Endodermal cell (in vitro differentiated cells): ENCODE measurements at places on chromosomes 6 and 20. TPM values are rescaled to one million over a fixed set of nuclear protein-coding genes. Genes with fewer than 3 reads are reported as not detected.

Gene TUBB2A
- 297 and 324 TPM in 2 replicates for total RNA-seq

Gene TRAPPC3L
- total RNA-seq: not detected in 3 replicates

Gene SYCP2
- 1.1 and 1.2 TPM in 2 replicates for total RNA-seq

GRCh38 chr6:2116496-2116895, 128.9 kb downstream of the GMDS start:
- no peak overlapping the region for H3K4me3 ChIP-seq
- no peaks in the 10 kb centered on the region for H3K27me3 ChIP-seq
- no peak overlapping the region for H3K27ac ChIP-seq
- no peak for DNase-seq
- no peaks in the 10 kb centered on the region for H3K36me3 ChIP-seq
- H3K4me1 ChIP-seq: no peaks in the 10 kb centered on the region

GRCh38 chr20:32018269-32019155, 8.3 kb downstream of the CCM2L start:
- peaks cover 33% of the 10 kb centered on the region for H3K27me3 ChIP-seq
- H3K4me3 ChIP-seq: peak overlapping the region; percentile 77
- H3K4me1 ChIP-seq: no peaks in the 10 kb centered on the region
- peak; percentile 99 for DNase-seq
- H3K36me3 ChIP-seq: no peaks in the 10 kb centered on the region
- no peak overlapping the region for H3K27ac ChIP-seq
